ENCODE measurements at places on chromosomes 7 and 10.

DNA sequence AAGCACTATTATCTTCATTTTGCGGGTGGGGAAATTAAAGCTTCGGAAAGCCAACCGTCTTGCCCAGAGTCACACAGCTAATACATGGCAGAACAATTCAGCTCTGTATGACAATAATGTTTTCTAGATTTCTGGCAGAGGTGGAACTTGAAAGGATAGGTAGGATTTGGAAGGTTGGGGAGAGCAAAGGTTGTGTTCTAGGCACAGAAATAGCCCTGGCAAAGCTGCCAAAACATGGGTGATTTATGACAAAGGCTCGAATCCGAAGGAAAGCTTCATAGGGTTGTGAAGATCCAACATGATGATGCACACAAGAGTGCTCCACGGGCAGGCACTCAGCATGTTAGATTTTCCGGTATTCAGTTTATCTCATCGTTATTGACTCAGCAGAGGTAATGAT, 19.2 kb downstream of the PDCD11 start:
- no peak for DNase-seq

DNA sequence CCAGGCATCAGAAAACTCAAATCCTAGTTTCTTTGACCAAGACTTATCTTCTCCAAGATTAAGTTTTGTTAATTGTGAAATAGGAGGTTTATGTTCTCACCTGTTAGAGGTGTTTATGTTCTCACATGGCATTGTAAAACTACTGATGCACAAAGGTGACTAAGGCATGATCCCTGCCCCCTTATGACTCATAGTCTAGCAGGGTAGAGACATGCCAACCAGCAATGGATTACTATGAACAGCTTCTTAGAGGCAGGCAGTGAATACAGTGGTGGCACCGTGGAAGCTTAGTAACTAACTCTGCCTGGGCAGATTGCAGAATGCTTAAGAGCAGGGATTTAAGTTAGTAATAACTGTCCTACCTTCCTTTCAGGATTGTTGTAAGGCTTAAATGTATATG, 400.9 kb downstream of the SORCS3 start:
- no peak for DNase-seq

DNA sequence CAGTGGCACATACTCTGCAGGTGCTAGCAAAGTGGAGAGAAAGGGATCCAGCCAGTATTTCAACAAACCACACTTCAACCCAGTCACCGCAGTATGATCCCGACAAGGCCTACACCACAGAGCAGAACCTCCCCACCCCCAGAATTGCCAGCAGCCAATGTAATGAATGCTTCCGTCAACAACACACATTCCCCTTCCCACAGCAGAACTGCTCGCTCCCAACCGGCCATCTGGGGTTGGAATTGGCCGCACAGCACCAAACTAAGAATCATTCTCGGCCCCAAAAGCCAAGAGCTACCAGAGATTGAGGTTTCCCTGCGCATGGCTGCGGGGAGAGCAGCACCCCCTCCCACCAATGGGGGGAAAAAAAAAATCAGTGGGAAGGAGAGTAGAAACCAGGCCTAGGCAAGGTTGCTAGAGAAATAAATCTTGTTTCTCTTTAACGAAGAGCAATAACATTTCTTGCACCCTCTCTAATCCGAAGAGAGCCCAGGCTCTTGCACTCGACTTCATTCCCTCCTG, 1.1 kb downstream of the WASL start:
- peak; percentile 72 for DNase-seq

DNA sequence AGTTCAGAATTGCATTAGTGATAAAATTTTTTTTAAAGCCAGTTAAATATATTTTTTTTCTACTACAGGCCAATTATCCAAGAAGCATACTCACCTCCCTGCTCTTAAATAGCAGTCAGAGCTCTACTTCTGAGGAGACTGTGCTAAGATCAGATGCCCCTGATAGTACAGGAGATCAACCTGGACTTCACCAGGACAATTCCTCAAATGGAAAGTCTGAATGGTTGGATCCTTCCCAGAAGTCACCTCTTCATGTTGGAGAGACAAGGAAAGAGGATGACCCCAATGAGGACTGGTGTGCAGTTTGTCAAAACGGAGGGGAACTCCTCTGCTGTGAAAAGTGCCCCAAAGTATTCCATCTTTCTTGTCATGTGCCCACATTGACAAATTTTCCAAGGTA, 119.1 kb downstream of the TRIM24 start:
- DNase-seq: no peak

- no peak for DNase-seq
Observed at GRCh38 chr7:77199013-77199966, at the start of gene FGL2. FGL2 (minus strand) TSS chr7:77199819; CDS start chr7:77199793, 26 bp downstream.

- DNase-seq: no peak
Observed at GRCh38 chr7:134447383-134447782, 11.5 kb downstream of the AKR1B1 start.

DNA sequence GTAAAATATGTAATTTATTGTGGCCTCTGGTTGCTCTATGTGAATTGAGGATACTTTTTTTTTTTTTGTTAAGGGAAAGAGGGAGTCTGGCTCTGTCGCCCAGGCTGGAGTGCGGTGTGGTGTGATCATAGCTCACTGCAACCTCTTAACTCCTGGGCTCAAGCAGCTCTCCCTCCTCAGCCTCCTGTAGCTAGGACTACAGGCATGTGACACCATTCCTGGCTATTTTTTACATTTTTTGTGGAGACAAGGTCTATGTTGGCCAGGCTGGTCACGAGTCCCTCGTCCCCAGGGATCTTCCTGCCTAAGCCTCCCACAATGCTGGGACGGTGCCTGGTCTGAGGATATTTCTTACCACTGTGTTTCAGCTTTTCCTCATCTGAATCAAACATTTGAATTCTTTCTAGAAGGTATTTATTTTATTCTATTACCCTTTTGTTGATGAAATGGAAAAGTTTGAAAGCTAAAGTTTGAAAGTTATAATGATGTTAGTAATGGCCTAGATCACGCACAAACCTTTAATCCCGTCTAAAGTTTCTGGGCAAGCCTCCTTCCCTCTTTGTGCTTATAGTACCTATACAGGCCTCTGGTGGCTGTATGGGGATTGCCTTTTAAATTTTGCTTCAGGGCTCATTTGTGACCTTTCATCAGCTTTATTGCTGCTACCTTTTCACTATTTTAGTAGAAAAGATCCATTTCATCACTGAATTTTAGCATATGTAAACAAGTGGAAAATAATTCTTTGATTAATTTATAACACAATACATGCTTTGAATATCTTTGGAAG, 2.0 kb downstream of the IFRD1 start:
- DNase-seq: peak; percentile 47

- DNase-seq: peak; percentile 16
Observed at GRCh38 chr7:13282377-13282980, 595.0 kb downstream of the ARL4A start.
